ENCODE measurements at places on chromosomes 3 and 15. TPM values are rescaled to one million over a fixed set of nuclear protein-coding genes. Genes with fewer than 3 reads are reported as not detected.
A peak's percentile ranks its signal among the peaks of the same experiment; 100 is the strongest.

- no peaks in the 10 kb centered on the region for H3K4me1 ChIP-seq
- H3K27ac ChIP-seq = no peak overlapping the region
- no peak for DNase-seq
- no peak overlapping the region for H3K4me3 ChIP-seq
- H3K36me3 ChIP-seq = no peaks in the 10 kb centered on the region
- no peaks in the 10 kb centered on the region for H3K27me3 ChIP-seq
Observed at GRCh38 chr3:29731050-29731449, 450.2 kb downstream of the RBMS3 start.

- no peaks in the 10 kb centered on the region for H3K4me1 ChIP-seq
- no peak within 1 kb of the TSS for H3K4me3 ChIP-seq
- H3K36me3 ChIP-seq = no peaks in the 10 kb centered on the region
- H3K27me3 ChIP-seq = no peaks in the 10 kb centered on the region
Observed at GRCh38 chr3:64224826-64225610, at the start of gene PRICKLE2. Gene PRICKLE2 (minus strand): TSS chr3:64225466. CDS start chr3:64198927, 26,539 bp downstream.

- no peak overlapping the region for H3K27ac ChIP-seq
- no peaks in the 10 kb centered on the region for H3K27me3 ChIP-seq
- peaks cover 8% of the 10 kb centered on the region for H3K36me3 ChIP-seq
- H3K4me3 ChIP-seq = peak overlapping the region; percentile 46
Observed at GRCh38 chr3:98525494-98525893, 2.8 kb upstream of the CLDND1 start.

GRCh38 chr3:81003008-81003645, 758.3 kb downstream of the GBE1 start:
- no peak for DNase-seq
- H3K27me3 ChIP-seq = no peaks in the 10 kb centered on the region
- H3K4me1 ChIP-seq = no peaks in the 10 kb centered on the region
- H3K27ac ChIP-seq = no peak overlapping the region

DNA sequence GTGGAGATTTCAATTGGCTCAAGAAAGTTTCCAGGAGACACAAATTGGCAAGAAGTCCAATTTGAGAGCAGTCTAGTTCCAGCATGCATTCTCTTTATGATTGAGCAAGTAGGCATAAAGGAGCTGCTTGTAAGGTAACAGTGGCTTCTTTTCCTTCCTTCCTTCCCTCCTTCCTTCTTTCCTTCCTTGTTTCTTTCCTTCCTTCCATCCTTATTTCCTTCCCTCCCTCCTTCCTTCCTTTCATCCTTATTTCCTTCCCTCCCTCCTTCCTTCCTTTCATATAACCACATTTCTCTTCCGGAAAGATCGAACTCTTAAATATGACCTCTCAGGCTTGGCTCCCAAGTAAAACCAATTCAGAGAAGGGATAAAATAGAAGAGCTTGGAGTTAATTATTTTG, 29.4 kb upstream of the ATP11B start:
- no peaks in the 10 kb centered on the region for H3K36me3 ChIP-seq
- no peaks in the 10 kb centered on the region for H3K4me1 ChIP-seq
- no peak for DNase-seq
- peaks cover 12% of the 10 kb centered on the region for H3K27me3 ChIP-seq

Gene EPHB3
- not detected for total RNA-seq

- H3K27ac ChIP-seq = peak overlapping the region; percentile 77
- DNase-seq = peak; percentile 66
- peak overlapping the region; percentile 69 for H3K4me3 ChIP-seq
- no peaks in the 10 kb centered on the region for H3K27me3 ChIP-seq
- no peaks in the 10 kb centered on the region for H3K36me3 ChIP-seq
- H3K4me1 ChIP-seq = peaks cover 28% of the 10 kb centered on the region
Observed at GRCh38 chr3:177427540-177427939, 230.3 kb upstream of the TBL1XR1 start.

Gene CYP1A2
- total RNA-seq = not detected

DNA sequence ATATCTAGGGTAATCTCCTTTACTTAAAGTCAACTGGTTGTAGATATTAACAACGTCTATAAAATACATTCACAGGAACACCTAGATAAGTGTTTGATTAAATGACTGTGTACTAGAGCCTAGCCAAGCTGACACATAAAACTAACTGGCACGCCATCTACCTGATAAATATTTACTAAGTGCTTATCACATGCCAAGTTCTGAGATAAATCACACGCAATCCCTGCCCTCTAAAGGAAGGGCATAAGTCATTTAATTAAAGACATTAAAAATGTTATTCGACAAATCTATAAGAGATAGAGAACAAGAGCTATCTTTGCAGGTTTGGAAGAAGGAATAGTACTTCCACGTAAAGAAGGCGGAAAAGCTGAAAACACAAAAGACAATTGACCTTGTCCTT, 11.1 kb upstream of the MB21D2 start:
- no peak overlapping the region for H3K4me3 ChIP-seq
- H3K36me3 ChIP-seq = no peaks in the 10 kb centered on the region
- peaks cover 2% of the 10 kb centered on the region for H3K27me3 ChIP-seq
- no peak overlapping the region for H3K27ac ChIP-seq
- H3K4me1 ChIP-seq = no peaks in the 10 kb centered on the region
- DNase-seq = no peak

DNA sequence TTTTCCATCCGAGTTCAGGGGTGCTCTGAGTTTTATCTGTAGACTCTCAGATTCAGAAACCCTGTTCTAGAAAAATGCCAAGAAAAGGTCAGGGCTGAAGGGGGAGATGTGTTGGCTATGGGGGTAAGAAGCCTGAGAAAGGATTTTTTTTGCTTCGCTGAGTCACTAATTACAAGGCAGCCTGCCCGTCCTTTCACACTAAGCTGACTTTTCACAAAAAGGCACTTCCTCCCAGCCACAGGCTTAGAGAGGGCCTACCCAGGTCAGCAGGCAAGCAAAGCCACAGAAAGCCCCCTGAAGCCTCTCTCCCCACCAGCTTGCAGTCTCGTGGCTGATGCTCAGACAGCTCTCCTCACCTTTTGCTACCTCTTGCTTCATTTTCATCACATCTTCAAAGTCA, 192.6 kb upstream of the PRICKLE2 start:
- H3K4me3 ChIP-seq = no peak overlapping the region
- DNase-seq = no peak
- no peaks in the 10 kb centered on the region for H3K4me1 ChIP-seq
- no peak overlapping the region for H3K27ac ChIP-seq
- no peaks in the 10 kb centered on the region for H3K27me3 ChIP-seq

DNA sequence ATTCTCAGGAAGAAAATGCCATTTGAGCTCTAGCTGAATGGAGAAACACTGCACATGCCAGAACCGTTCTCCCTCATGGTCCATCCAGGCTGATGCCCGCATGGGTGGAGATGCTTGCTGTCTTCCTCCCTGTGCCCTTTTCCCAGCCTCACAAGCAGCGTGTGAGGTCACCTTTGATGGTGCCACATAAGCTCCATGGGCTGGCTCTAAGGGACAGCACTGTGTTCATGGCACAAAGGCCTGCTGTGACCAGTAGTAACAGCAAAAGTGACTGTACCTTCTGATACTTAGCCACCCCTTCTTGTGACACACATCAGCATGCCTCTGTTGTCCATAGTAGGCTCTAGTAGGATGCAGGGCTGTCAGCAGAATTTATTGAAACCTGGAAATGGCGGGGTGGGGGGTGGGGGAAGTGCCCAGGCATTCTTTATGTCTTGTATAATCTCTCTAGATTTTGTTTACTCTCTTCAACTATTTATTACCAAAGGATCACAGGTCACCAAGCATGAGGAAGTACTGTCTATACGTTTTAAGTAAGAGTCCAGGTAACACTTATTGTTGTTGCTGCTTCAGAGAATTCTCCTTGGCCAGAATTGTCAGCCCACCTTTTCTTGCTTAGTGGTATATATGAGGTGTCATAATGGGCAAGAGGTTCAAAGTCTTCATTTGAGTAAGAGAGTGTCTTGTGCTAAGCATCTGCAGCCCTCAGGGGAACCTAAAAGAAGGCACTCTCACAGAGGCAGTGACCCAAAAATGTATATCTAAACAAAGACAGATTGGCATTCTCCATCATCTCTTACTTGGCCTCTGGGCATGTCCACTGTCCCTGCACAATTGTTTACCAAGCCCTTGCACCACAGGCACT, 56.5 kb downstream of the RAB7A start:
- H3K27ac ChIP-seq = no peak overlapping the region
- H3K4me3 ChIP-seq = no peak overlapping the region
- H3K36me3 ChIP-seq = no peaks in the 10 kb centered on the region
- H3K4me1 ChIP-seq = peaks cover 31% of the 10 kb centered on the region
- no peak for DNase-seq
- H3K27me3 ChIP-seq = no peaks in the 10 kb centered on the region

DNA sequence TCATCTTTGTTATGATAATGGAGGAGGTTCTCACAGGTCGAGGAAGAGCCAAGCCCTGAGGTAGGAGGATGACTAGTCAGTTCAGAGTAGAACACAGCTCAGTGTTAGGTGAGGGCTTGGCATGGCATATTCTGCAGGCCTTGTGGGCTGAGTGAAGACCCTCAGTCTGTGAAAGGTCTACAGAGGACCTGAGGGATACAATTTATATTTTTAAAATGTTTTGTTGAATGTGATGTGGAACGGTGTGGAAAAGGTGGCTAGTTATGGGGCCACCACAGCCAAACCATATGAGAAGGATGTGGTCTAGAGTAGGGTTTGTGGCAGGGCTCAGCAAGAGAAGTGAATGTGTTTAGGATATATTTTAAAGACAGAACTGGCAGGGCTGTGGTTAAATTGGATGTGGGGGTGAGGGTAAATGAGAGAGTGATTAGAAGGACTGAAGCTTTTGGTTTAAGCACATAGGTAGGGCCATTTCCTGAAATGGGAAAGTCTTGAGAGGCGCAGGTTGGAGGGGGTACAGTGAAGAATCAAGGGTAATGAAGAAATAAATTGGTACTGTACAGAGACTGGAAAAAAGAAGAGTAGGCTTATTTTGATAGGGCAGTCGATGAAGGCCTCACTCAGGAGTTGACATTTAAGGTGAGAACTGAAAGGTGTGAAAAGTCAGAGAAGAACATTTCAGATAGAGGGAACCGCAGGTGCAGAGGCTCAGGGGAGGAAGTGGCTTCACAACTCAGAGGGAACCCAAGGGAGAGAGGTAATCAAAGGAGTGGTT, 60.5 kb downstream of the SPTSSB start:
- DNase-seq = no peak
- H3K4me3 ChIP-seq = no peak overlapping the region
- no peaks in the 10 kb centered on the region for H3K36me3 ChIP-seq
- no peaks in the 10 kb centered on the region for H3K27me3 ChIP-seq
- H3K27ac ChIP-seq = no peak overlapping the region

GRCh38 chr3:2578560-2578959, 479.9 kb downstream of the CNTN4 start:
- no peak overlapping the region for H3K4me3 ChIP-seq
- H3K4me1 ChIP-seq = no peaks in the 10 kb centered on the region

DNA sequence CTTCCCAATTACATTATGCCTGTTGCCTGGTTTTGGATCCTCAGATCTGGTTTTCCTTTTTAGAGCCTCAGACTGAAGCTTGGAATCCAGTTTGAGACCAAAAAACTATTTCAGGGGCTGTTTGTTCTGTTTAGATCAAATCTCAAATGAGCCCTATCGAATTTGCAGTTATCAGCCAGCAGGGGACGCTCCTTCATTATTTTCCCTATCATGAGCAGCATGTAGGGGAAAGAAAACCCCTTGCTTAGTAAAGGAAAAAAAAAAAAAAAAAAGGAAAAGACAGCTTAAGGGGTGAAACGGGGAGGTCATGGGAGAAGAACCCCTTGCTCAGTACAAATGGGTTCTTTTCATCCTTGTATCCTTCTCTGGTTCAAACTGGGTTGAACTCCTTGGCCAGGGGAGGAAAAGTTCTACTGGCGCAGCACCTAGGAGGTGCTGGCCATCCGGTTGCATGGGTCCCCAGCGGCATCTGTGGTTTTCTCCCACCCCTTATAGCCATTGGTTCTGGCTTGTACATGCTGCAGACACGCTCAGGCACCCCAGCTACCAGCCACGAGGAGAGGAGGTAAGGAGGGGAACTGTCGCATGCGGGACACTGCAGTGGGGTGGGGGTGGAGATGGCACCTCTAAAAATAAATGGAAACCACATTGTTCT, 1375.1 kb upstream of the ALCAM start:
- no peaks in the 10 kb centered on the region for H3K36me3 ChIP-seq
- no peaks in the 10 kb centered on the region for H3K27me3 ChIP-seq
- no peak for DNase-seq
- H3K4me1 ChIP-seq = no peaks in the 10 kb centered on the region

DNA sequence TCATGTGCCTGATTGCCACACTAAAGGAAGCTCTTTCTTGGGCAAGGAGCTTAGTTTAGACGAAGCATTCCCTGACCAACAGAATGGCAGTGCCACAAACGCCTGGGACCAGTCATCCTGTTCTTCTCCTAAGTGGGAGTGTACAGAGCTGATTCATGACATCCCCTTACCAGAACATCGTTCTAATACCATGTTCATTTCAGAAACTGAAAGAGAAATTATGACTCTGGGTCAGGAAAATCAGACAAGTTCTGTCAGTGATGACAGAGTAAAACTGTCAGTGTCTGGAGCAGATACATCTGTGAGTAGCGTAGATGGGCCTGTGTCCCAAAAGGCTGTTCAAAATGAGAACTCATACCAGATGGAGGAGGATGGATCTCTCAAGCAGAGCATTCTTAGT, 18.4 kb downstream of the SENP5 start:
- no peaks in the 10 kb centered on the region for H3K27me3 ChIP-seq
- DNase-seq = no peak
- no peak overlapping the region for H3K27ac ChIP-seq
- no peak overlapping the region for H3K4me3 ChIP-seq

GRCh38 chr3:196619223-196619622, 20.3 kb upstream of the NRROS start:
- no peak overlapping the region for H3K4me3 ChIP-seq
- no peaks in the 10 kb centered on the region for H3K36me3 ChIP-seq
- DNase-seq = no peak
- no peaks in the 10 kb centered on the region for H3K4me1 ChIP-seq
- H3K27ac ChIP-seq = no peak overlapping the region

DNA sequence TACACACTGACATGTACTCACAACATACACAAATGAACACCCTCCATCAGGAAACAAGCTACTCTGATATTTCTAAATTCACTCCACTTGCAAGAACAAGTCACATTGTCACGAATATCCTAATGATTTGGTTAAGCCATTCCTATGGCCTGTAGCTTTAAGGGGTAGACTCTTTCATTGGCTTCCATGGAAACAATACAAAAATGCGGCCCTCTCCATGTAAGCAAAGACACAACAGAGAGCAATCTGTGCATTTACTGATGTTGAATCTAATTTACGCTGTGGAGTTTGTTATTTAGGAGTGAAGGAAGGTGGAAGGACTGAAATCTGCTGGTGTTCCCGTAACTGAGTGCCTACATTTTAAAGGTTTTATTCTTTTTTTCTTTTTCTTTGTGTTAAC, 114.5 kb downstream of the FMN1 start:
- no peak overlapping the region for H3K27ac ChIP-seq
- H3K4me3 ChIP-seq = no peak overlapping the region
- no peaks in the 10 kb centered on the region for H3K36me3 ChIP-seq
- no peaks in the 10 kb centered on the region for H3K27me3 ChIP-seq
- no peak for DNase-seq

DNA sequence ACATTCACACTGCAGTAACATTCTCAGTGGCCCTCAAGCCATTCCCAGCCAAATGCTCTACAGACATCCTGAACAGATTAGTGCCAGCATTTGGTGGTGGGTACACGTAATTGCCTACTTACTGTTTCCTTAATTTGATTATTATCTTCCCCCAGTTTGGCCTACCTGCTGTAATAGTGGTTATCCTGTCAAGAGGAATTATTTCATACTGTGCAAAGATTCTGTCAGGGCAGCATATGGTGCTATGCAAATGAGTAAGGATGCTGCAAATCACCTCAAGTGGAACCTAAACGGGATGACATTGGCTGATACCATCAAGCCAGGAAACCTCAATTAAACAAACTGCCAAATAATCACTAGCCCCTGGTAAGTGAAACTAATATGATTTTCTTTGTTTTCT, 88.7 kb downstream of the SEMA6D start:
- no peak overlapping the region for H3K27ac ChIP-seq
- H3K36me3 ChIP-seq = no peaks in the 10 kb centered on the region
- no peaks in the 10 kb centered on the region for H3K4me1 ChIP-seq
- no peak for DNase-seq
- H3K4me3 ChIP-seq = no peak overlapping the region
- no peaks in the 10 kb centered on the region for H3K27me3 ChIP-seq
